PC-3 (cell line): ENCODE measurements at places on chromosomes 2 and 18. TPM values are rescaled to one million over a fixed set of nuclear protein-coding genes. Genes with fewer than 3 reads are reported as not detected.

- DNase-seq = no peak
Measured at GRCh38 chr2:201261471-201261870, 1.1 kb downstream of the CASP8 start.

GRCh38 chr2:174124181-174124580, 124.2 kb downstream of the OLA1 start:
- DNase-seq = no peak

- no peak for DNase-seq
Measured at GRCh38 chr2:113895819-113896563, 6.1 kb downstream of the ACTR3 start.

The HOXD13 gene
- 0.36 and 0.46 TPM in 2 replicates for total RNA-seq

DNA sequence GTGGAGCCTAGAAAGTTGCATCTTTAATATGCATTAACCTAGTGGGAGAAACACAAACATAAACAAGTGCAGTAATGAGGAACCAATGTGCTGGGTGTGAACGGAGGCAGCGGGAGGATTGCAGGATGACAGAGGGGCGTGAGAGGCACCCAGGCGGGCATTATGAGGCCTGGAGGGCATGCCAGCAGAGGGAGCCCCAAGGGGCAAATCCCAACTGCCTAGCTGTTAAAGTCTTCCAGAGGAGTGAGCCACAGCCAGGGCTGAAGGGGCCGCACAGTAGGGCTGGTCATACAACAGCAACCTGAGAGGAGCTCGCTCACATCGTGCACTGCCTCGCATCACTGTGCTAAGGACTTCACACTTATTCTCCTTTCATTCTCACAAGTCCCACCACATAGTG, 13.3 kb upstream of the PRELID3A start:
- no peak for DNase-seq

The CNDP1 gene
- total RNA-seq = not detected in 2 replicates

DNA sequence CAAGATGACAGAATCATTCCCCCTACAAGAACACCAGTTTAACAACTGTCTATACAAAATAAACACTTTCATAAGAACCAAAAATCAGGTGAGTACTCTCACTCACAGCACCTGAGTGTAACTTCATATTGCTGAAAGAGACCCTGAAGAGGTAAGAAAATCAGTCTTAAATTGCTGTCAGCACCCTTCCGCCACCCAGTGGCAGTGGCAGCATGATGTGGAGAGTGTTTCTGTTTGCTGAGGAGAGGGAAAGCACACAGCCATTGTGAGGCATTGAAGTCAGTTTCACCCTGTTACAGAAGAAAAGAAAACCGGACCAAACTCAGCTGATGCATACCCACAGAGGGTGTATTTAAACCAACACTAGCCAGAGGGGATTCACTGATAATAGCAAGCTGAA, 1240.8 kb upstream of the CRIM1 start:
- peak; percentile 34 for DNase-seq

DNA sequence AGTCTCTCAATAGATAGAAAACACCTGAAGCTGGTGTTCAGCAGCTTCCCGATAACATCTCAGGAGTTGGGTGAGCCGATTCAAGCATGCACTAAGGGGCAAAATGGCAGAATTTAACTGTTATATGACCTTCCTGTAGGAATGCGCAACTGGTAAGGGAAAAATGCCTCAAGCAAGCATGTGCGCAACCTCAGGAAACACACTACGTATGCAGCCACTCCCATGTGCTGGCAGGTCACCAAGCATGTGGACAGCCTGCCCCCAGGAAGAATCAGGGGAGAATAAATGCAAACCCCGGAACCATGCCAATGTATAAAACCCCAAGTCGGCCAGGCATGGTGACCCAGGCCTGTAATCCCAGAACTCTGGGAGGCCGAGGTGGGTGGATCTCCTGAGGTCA, 645.6 kb downstream of the NYAP2 start:
- DNase-seq = no peak

DNA sequence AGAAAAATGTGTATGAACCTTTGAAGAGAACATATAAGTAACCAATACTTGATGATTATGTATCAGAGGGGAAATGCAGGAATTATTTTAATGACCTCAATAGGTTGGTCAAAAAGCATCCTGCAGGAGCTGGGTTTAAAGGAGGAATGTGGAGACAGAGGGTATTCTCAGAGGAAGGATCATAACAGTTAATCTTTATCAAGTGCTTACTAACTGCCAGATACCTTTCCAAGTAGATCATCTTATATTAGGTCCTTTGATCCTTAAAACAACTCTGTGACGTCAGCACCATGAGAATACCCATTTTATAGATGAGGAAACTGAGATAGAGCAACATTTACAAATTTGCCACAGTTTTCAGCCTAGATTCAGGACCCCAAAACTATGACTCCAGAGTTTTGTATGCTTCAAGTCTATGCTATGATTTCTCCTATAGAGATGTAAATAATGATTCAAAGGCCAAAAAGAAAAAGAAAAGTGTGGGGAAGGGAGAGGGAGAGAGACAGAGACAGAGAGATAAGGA, 3.0 kb downstream of the RFTN2 start:
- no peak for DNase-seq

DNA sequence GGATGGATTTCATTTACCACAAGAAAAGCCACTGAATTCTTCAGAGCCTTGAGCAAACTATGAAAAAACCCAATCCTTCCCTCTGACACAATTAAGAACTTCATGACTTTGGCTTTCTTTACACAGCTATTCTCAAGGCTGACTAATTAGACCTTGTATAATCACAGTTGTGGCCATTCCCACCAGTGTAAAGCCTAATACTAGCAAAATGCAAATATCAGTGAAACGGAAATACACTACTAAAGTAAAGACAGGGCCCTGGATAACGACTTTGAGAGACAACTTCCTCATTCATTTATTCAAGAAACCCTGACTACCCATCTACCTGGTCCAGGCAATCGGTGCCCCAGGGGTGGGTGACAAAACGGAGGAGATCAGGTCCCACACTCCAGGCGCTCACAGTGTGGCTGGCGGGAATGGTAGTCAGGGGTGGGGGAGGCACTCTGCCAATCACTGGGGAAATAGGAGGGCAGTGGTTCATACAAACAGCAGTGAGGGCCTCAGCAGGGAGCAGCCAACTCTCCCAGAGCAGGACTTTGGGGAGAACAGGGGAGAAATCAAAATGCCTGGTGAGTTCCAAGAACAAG, 28.1 kb downstream of the TMEM163 start:
- DNase-seq = no peak

The MAL gene
- total RNA-seq = 0.63 and 1.6 TPM in 2 replicates

- DNase-seq = no peak
Measured at GRCh38 chr2:64625299-64626145, 28.2 kb downstream of the SERTAD2 start.

DNA sequence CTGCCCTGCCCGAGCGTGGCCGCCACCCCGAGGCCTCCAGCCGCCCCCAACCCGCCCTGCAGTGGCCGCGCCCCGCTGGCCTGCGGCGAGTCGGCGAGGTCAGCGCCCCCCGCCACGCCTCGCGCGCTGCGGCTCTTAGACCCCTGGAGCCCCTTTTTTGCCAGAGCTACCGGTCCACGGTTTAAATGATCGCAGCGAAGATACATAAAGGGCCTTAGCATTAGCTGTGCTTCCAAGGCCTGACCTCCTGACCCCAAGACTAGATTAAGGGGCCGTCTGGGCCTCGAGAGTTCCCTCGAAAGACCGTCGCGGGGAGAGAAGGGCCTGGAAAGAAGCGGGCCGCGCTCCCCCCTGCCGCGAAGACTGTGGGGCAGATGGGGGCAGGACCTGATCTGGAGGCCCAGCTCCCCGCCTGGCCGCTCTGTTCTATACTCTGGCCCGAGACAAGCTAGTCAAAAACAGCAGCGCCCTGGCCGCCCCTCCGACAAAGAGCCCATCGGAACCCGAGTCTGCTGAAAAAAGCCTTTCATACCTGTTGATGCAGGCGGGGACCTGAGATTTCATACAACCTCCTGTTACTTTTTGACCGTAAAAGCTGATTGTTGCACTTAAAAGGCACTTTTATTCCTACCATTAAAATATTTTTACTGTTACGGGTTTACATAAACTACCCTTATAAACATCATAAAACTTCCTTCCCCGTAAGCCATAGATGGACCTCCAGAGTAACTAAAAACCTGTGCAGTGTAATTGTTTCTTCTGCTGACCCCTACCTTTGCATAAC, 68.7 kb upstream of the PSMD14 start:
- no peak for DNase-seq

GRCh38 chr18:11178951-11179549, 29.7 kb upstream of the PIEZO2 start:
- DNase-seq = no peak

DNA sequence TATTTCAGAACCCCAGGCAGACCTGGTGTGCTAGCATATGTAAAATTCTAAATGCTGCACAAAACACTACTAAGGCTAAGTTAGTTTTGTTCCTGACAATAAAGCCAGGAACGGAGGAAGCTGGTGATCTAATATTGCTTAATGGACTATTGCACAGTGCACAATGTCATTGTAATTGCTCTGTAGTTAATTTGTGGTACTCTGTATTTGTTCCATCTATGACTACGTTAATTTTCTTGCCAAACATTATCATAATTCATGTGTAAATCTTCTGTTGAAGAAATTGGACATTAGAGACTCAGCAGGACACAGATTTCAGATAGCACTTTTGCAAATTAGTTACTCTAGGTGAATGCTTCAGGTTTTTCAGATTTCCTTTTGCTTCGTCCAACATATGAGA, 232.3 kb downstream of the RIT2 start:
- DNase-seq = no peak

- DNase-seq = no peak
Measured at GRCh38 chr2:143588746-143589145, 459.5 kb downstream of the ARHGAP15 start.
